ENCODE measurements at places on chromosomes 2 and 18. TPM values are rescaled to one million over a fixed set of nuclear protein-coding genes. Genes with fewer than 3 reads are reported as not detected.

Gene LBH
- total RNA-seq: 16.3 TPM

Gene WDR12
- total RNA-seq: 17.1 TPM

Gene MYO7B
- 242 TPM for total RNA-seq

Gene HES6
- total RNA-seq: 29.9 TPM

GRCh38 chr2:212154477-212154878, 384.1 kb downstream of the ERBB4 start:
- DNase-seq: no peak
- H3K27me3 ChIP-seq: no peaks in the 10 kb centered on the region
- H3K4me3 ChIP-seq: no peak overlapping the region

- no peaks in the 10 kb centered on the region for H3K4me1 ChIP-seq
- H3K27me3 ChIP-seq: no peaks in the 10 kb centered on the region
- H3K4me3 ChIP-seq: no peak within 1 kb of the TSS
- no peaks in the 10 kb centered on the region for H3K36me3 ChIP-seq
- H3K27ac ChIP-seq: no peak within 1 kb of the TSS
Measured at GRCh38 chr2:113126845-113127645, at the start of gene IL1RN. IL1RN (plus strand) TSS chr2:113127598; CDS start chr2:113127625, 27 bp downstream.

- no peaks in the 10 kb centered on the region for H3K4me1 ChIP-seq
- DNase-seq: no peak
- no peaks in the 10 kb centered on the region for H3K36me3 ChIP-seq
Measured at GRCh38 chr18:61496374-61496773, 163.1 kb downstream of the CDH20 start.

GRCh38 chr18:45626330-45627203, 11.3 kb downstream of the SLC14A2 start:
- no peaks in the 10 kb centered on the region for H3K4me1 ChIP-seq
- peaks cover 4% of the 10 kb centered on the region for H3K27me3 ChIP-seq
- H3K36me3 ChIP-seq: no peaks in the 10 kb centered on the region
- DNase-seq: no peak
- H3K4me3 ChIP-seq: no peak overlapping the region

- H3K4me3 ChIP-seq: no peak overlapping the region
- no peak for DNase-seq
- H3K27ac ChIP-seq: peak overlapping the region; percentile 33
- H3K4me1 ChIP-seq: peaks cover 29% of the 10 kb centered on the region
Measured at GRCh38 chr18:35045121-35045520, 3.9 kb downstream of the MAPRE2 start.

GRCh38 chr2:70630761-70631160, 77.1 kb upstream of the TGFA start:
- no peak for DNase-seq
- H3K27me3 ChIP-seq: no peaks in the 10 kb centered on the region

- no peaks in the 10 kb centered on the region for H3K4me1 ChIP-seq
- DNase-seq: no peak
- H3K36me3 ChIP-seq: no peaks in the 10 kb centered on the region
Measured at GRCh38 chr2:29871541-29871940, 49.8 kb downstream of the ALK start.
